ENCODE measurements at places on chromosomes 6 and 20. TPM values are rescaled to one million over a fixed set of nuclear protein-coding genes. Genes with fewer than 3 reads are reported as not detected.

Gene PTPRT
- total RNA-seq: 2.5 TPM

Gene HLA-DPB1
- 24.0 TPM for total RNA-seq

Gene ANGPT4
- not detected for total RNA-seq

Gene HDGFL1
- total RNA-seq: not detected

Gene NRN1
- total RNA-seq: not detected

Gene OXT
- 9.3 TPM for total RNA-seq

Gene PPP1R14C
- 21.2 TPM for total RNA-seq
